H1 (cell line): ENCODE measurements at places on chromosomes 5 and 9. TPM values are rescaled to one million over a fixed set of nuclear protein-coding genes. Genes with fewer than 3 reads are reported as not detected.

DNA sequence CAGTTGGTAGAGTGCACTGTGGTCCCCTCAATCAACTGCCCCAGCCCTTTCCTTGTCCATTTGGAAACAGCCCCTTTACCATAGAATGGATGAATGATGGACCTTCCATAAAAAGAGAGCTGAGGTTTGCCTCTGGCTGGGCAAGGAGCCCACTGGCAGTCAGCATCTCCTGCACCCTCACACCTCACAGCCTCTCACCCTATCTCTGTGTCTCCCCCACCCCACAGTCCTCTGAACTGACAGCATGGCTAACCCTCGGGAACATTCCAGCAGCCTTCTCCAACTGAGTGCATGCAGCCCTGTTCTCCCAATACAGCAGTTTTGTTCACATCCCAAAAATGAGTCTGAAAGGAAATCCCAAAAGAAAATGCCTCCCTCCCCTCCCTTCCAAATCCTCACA, 51.7 kb downstream of the RETREG1 start:
- H3K27ac ChIP-seq, result no peak overlapping the region
- H3K36me3 ChIP-seq, result no peaks in the 10 kb centered on the region
- H3K27me3 ChIP-seq, result no peaks in the 10 kb centered on the region
- H3K4me1 ChIP-seq, result 0 out of 2 replicates have a peak, but pooled peaks cover 2% of the 10 kb centered on the region
- DNase-seq, result no peak

DNA sequence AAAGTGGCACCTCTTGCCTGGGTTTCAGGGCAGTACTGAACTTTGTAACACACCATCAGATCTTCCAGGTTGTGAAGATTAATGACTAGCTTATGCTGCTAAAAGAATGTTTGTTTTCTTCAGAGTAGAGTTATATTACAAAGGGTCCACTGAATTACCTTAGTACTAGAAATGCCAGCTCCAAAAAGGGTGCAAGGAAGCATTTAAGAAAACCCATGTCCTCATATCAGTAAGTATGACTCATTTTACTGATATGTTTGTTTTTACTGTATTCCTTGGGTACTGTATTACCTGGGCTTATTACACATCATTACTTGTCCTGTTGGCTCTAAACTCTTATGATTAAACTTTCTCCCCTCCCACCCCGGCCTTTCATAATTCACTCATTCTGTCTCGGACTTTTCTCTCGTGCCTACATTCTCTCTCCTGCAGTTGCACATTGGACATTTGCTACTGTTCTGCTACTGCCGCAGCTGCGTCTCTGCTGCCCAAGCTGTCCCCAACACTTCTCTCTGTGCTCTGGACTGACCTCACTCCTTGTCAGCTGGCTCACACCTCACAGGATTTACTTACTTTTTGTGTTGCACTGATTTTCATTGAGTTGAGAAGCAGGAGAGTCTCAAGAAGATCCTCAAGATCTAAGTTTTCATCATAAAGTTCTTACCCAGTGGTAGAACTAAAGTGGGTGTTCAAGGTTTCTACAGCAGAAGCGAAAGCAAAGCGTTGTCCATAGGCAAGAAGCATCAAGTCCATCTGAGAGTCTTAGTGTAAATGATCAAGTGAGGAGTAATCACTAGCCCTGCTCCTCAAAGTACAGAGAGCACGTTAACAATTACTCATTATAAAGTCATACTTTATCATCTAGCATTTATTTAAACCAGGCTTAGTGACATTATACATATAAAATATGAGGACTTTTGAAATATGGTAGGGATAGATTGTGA, 53.2 kb upstream of the C9orf72 start:
- no peaks in the 10 kb centered on the region for H3K4me1 ChIP-seq
- no peaks in the 10 kb centered on the region for H3K36me3 ChIP-seq
- H3K27ac ChIP-seq, result no peak overlapping the region
- no peak overlapping the region for H3K4me3 ChIP-seq
- no peaks in the 10 kb centered on the region for H3K27me3 ChIP-seq

- H3K4me3 ChIP-seq, result no peak overlapping the region
- no peaks in the 10 kb centered on the region for H3K4me1 ChIP-seq
- H3K27me3 ChIP-seq, result no peaks in the 10 kb centered on the region
- DNase-seq, result no peak
- H3K36me3 ChIP-seq, result no peaks in the 10 kb centered on the region
- H3K27ac ChIP-seq, result no peak overlapping the region
Observed at GRCh38 chr9:89137542-89138462, 40.8 kb downstream of the SHC3 start.

GRCh38 chr5:59615272-59615671, 278.3 kb downstream of the PDE4D start:
- H3K4me3 ChIP-seq, result no peak overlapping the region
- H3K36me3 ChIP-seq, result no peaks in the 10 kb centered on the region
- H3K27me3 ChIP-seq, result peaks cover 1% of the 10 kb centered on the region
- H3K27ac ChIP-seq, result no peak overlapping the region
- no peaks in the 10 kb centered on the region for H3K4me1 ChIP-seq

KIAA1958 gene
- total RNA-seq, result 39.9 and 43.8 TPM in 2 replicates

REXO4 gene
- total RNA-seq, result 37.7 and 38.3 TPM in 2 replicates
